ENCODE measurements at places on chromosomes 16 and 17.

GRCh38 chr16:89315791-89316581 is 98.5 kb downstream of the ZNF778 start:
- DNase-seq: peak; percentile 89

DNA sequence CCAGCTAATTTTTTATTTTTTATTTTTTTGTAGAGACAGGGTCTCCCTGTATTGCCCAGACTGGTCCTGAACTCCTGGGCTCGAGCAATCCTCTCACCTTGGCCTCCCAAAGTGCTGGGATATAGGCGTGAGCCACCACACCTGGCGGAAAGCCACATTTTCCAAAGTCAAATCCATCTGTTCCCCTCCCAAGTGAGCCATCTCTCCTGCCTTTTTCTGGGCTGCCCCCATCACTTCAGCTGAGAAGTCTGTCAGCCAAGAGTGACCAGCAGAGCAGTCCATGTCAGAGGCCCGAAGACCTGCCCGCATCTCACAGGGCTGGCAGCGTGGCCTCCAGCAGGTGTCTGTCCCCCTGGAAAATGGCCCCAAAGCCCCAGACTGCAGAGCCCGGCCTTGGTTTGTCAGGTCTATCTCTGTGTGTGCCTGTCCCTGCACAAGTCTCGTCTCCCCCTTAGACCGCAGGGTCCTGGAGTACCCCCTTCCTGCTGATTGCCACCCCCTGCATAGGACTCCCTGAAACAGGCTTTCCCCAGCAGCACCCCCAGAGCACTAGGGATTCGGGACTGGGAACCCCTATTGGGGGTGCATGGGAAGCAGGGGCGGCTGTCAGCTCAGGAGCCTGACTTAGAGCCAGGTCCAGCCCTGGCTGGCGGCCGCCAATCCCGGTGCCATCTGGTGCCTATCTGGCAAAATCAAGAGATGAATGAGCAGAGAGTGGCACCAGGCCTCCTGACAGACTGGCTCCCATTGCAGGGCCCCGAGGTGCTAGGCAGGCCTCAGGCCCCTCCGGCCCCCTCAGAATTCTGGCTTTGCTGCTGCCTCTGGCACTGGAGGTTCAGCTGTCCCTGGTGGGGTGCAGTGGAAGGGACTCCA is 7.8 kb downstream of the TTYH2 start:
- DNase-seq: no peak

GRCh38 chr16:12341423-12341822 is 364.9 kb downstream of the SNX29 start:
- peak; percentile 75 for DNase-seq

GRCh38 chr17:49414271-49414621 is 436 bp downstream of the PHB1 start:
- DNase-seq: no peak

DNA sequence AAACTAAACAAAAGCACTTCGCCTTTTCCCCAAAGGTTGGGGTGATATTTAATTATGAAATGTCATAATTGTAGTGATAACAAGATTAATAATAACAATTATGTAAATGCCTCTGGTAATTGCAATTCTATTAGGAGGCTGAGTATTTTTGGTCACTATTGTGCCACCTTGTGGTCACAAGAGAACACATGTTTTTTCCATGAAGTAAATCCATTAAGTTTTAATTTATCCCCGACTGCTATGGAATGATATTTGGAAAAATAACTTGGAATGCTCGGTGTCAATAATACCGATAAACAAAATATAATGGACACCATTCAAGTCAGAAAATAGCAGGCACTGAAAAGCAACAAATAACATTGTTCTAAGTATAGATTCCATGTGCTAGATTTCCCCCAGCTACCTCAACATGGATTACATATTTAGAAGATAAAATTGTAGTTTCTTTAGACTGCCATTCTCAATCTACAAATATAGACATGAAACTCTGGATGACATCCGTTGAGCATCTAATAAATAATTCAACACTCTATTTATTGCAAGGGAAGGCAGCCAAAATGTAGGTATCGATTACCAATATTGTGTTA is 25.0 kb upstream of the KCNJ2 start:
- peak; percentile 54 for DNase-seq

GRCh38 chr16:262121-262745 is 13.5 kb downstream of the RGS11 start:
- DNase-seq: no peak

DNA sequence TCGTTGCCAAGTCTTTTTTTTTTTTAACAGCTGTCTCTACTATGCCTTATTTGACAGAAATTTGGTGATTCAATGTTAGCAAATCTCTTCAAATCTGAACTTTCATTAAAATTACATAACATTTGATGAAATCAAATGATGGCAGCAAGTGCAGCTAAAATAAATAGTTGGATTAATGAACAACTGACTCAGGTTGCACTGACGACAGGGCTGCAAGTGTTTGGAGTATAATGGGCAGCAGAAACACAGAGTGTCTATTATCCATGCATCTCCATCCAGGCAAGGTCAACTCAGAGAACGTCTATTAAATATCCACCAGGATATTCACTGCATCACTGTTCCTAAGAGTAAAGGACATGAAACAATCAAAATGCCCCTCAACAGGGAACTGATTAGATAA is 109.8 kb downstream of the SLC39A11 start:
- no peak for DNase-seq

DNA sequence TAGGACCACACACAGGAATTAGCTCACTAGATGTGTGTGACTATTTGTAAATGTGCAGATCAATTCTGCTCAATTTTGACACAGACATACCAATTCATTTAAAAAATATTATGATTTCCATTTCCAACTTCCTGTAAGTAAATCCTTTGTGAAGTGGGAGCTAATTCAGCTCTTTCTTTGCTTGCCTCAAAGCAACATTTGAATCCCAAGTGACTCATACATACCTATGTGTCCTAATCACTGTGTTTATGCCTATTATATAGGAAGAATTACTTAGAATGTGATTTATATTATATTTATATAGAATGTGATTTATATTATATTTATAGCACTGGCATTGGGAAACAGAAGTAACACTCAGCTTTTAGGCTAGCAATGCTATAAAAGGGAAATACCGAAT is 195.9 kb upstream of the C17orf78 start:
- DNase-seq: peak; percentile 87

GRCh38 chr17:38435795-38436194 is 7.5 kb downstream of the ARHGAP23 start:
- no peak for DNase-seq
